ENCODE measurements at places on chromosomes 1 and 21.

GRCh38 chr1:59979666-59980065 is 53.1 kb upstream of the CYP2J2 start:
- DNase-seq, result no peak

GRCh38 chr1:203287109-203287893 is 18.0 kb upstream of the BTG2 start:
- no peak for DNase-seq

DNA sequence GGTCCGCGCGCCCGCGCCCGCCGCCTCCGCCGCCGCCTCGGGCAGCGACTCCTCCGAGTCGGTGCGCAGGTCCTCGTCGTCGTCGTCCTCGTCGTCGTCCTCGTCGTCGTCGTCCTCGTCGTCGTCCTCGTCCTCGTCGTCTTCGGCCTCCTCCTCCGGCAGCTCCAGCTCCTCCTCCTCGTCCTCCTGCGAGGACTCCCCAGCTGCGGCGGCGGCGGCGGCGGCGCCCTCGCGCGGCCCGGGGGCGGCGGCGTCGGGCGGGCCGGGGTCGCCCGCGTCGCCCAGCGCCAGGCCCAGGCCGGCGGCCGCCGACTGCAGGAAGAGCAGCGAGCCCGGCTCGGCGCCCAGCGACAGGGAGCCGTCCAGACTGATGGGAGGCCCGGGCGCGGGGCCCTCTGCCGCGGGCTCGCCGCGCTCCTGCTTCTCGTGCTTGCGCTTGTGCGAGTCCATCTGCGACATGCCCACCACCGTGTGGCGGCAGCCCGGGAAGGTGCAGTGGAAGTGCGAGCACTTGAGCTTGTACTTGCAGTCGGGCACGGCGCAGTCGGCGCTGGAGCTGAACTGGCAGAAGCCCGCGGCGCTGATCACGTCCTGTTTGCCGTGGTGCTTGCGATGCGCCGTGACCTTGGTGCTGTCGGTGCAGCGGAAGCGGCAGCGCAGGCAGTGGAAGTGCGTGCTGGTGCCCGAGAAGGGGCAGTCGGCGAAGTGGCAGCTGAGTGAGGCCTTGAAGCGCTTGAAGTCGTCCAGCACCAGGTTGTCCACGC is 157.3 kb downstream of the CASZ1 start:
- DNase-seq, result no peak

DNA sequence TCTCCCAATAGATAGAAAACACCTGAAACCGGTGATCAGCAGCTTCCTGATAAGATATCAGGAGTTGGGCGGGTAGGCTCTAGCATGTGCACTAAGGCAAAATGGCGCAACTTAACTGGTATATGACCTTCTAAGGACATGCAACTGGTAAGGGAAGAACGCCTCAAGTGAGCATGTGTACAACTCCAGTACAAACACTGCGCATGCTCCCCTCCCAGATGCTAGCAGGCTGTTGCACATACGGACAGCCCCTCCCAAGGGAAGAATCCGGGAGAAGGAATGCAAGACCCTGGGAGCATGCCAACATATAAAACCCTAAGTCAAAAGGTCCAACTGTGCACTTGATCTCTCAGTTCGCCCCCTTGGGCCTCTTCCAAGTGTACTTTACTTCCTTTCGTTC is 110.8 kb downstream of the TSEN15 start:
- no peak for DNase-seq

- DNase-seq, result no peak
Measured at GRCh38 chr1:22582661-22583635, 19.7 kb downstream of the EPHA8 start.

GRCh38 chr1:206922524-206922923 is 783 bp upstream of the FCMR start:
- no peak for DNase-seq

- no peak for DNase-seq
Measured at GRCh38 chr1:182376936-182377574, 14.5 kb downstream of the GLUL start.

- no peak for DNase-seq
Measured at GRCh38 chr1:22900451-22900850, 72.2 kb downstream of the LACTBL1 start.

- DNase-seq, result no peak
Measured at GRCh38 chr1:150514913-150515327, 632 bp upstream of the FALEC start.

GRCh38 chr21:28480470-28480869 is 512.2 kb downstream of the LTN1 start:
- no peak for DNase-seq

GRCh38 chr1:112143871-112144441 is 154.5 kb upstream of the KCND3 start:
- DNase-seq, result no peak

DNA sequence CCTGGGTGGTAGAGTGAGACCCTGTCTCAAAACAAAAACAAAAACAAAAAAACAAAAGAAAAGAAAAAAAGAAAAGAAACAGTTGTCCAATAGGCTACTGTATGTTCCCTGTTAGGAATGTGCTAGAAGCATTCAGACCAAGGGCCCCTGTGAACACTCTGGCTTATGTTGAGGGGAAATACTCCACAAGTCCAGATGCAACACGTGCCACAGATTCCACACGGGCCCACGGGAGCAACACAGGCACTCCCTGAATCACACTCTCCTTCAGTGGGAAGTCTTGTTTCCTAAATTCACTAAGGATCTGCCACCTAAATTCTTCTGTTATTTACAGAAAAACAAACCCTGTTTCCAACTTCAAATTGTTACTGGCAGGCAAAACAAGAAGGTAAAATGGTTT is 291.1 kb downstream of the PCP4 start:
- DNase-seq, result no peak

- DNase-seq, result no peak
Measured at GRCh38 chr1:198969981-198970380, 331.1 kb downstream of the PTPRC start.
